Right renal cortex interstitium (tissue), 3 donors: ENCODE measurements at places on chromosomes 6 and 20. TPM values are rescaled to one million over a fixed set of nuclear protein-coding genes. Genes with fewer than 3 reads are reported as not detected.

- no peak for DNase-seq
Measured at GRCh38 chr20:51500311-51500710, 42.2 kb downstream of the NFATC2 start.

GRCh38 chr6:7468382-7469081, 72.9 kb upstream of the DSP start:
- DNase-seq = no peak

- DNase-seq = no peak
Measured at GRCh38 chr20:16555754-16556153, 17.5 kb downstream of the KIF16B start.

- no peak for DNase-seq
Measured at GRCh38 chr20:57851796-57852195, 142.0 kb upstream of the PMEPA1 start.

GRCh38 chr6:99016355-99016754, 68.6 kb upstream of the FBXL4 start:
- DNase-seq = no peak

GRCh38 chr6:146968041-146968760, 236.0 kb upstream of the STXBP5 start:
- peak; percentile 23 for DNase-seq

The GMPR gene
- polyA plus RNA-seq = 11.9 TPM

The ATRN gene
- polyA plus RNA-seq = 54.5 TPM

The TNF gene
- 0.19 TPM for polyA plus RNA-seq

The SLCO4A1 gene
- polyA plus RNA-seq = 2.7 TPM

The SLC26A8 gene
- polyA plus RNA-seq = 0.32 TPM
